ENCODE measurements at places on chromosomes 3 and 15. TPM values are rescaled to one million over a fixed set of nuclear protein-coding genes. Genes with fewer than 3 reads are reported as not detected.
A peak's percentile ranks its signal among the peaks of the same experiment; 100 is the strongest.

GRCh38 chr3:12180218-12180617 is 21.5 kb upstream of the TIMP4 start:
- no peak for DNase-seq

GRCh38 chr3:97822359-97822775 is 556 bp downstream of the CRYBG3 start:
- DNase-seq: peak; percentile 46

NPRL2 gene
- 46.4 TPM for total RNA-seq

GRCh38 chr3:46096781-46097180 is 69.5 kb upstream of the XCR1 start:
- no peak for DNase-seq

KLHL6 gene
- 88.8 TPM for total RNA-seq

- no peak for DNase-seq
Observed at GRCh38 chr3:99777210-99777549, 40.5 kb upstream of the CMSS1 start.

COLQ gene
- total RNA-seq: 1.3 TPM

PP2D1 gene
- not detected for total RNA-seq

DNA sequence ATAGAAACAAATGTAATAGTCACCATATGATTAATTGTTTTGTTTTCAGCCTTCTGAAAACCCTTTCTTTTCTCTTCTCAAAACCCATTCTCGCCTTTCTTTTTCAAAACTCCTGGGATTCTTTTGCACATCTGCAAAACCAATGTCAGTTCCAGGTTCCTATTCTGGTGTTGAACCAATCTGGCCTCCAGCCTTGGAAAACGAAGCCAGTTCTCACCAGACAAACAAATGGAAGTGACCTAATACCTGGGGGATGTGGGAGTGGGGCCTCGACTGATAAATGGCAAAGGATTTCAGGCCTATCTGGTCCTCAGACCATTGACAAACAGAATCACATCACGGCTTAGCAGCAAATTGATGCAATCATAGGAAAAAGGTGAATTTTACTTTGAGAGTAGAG is 73.0 kb downstream of the COL8A1 start:
- no peak for DNase-seq

- no peak for DNase-seq
Observed at GRCh38 chr3:2166552-2166951, 67.9 kb downstream of the CNTN4 start.

DNA sequence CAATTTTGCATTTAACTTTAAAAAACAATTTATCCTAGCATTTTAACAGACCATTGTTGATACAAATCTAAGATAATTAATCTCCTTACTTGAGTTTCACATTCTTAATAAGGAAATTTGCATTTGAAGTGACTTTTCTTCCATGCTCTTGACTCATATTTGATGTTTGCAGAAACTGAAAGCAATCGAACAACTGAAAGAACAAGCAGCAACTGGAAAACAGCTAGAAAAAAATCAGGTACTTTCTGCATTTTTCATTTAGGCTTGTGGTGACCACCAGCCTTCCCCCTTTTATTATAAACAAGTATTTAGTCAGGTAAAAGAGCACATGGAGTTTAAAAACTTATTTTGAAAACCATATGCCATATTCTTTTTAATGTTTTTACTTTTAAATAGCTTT is 20.1 kb upstream of the SELENOT start:
- DNase-seq: no peak

DNA sequence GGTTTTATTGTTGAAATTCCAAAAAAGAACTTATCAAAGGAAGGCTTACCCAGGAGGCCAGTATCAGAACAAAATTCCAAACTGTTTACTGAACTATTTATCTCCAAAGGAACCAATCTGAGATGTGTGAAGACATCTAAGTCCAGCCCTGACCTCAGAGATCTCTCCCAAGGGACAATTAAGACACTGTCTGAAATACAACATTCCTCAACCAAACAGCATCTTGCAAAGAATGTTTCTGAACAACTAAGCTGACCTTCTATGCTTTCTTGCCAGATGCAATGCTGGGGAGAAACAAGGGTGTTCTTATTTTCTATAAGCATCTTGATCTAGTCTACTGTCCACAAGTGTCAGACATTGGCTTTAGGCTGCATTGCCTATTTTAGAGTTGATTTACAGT is 13.6 kb downstream of the PDZRN3 start:
- DNase-seq: no peak

- no peak for DNase-seq
Observed at GRCh38 chr15:60704717-60705116, 225.8 kb upstream of the ICE2 start.
